ENCODE measurements at places on chromosomes 7 and 10. TPM values are rescaled to one million over a fixed set of nuclear protein-coding genes. Genes with fewer than 3 reads are reported as not detected.

PIK3AP1 gene
- 5.8 TPM for total RNA-seq

GRCh38 chr7:35004531-35005095, 32.7 kb downstream of the DPY19L1 start:
- no peak for ATAC-seq

GRCh38 chr10:49645417-49645816, 31.6 kb downstream of the CHAT start:
- ATAC-seq = no peak

GRCh38 chr7:7212612-7213011, 30.3 kb downstream of the C1GALT1 start:
- ATAC-seq = no peak

DNA sequence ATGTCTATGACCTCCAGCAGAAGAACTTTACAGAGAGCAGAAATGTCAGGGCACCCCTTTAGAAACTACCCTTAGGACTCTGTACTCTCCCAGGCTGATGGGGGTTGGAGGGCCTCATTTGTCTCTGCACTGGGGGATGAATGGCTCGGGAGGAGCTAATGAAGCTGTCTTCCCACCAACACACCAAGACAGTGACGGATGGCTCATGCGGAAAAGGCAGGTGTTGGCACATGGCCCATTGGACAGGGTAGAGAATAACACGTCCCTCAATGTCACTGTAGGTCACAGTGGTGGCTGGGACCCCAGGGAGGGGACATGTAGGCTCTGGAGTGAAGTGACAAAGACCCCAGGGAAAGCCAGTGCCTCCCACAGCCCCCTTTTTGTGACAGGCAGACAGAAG, 64.0 kb upstream of the PCBD1 start:
- ATAC-seq = no peak

- peak; percentile 94 for ATAC-seq
Measured at GRCh38 chr10:79904671-79905321, 44.1 kb downstream of the SFTPD start.

- ATAC-seq = no peak
Measured at GRCh38 chr10:71401056-71401455, 4.3 kb downstream of the CDH23 start.

DNA sequence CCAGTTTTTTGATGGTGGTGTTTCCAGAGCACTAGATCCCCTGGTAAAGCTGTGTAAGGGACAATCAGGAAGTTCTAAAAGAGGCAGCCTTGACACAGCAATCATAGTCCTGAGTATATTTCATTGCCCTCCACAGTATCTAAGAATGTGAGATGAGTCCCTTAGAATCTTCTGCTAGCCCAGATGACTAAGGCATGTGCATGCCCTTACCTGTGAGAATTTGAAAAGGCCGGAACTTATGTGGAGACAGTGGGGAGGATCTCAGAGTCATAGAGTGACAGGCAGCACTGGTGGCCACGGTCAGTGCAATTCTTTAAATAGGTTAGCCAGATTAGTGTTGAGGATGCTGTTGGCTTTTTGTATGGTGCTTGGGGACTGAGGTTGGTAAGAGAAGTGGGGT, 361.4 kb upstream of the VSTM2A start:
- no peak for ATAC-seq

GRCh38 chr7:29649876-29650275, 86.2 kb downstream of the PRR15 start:
- no peak for ATAC-seq

KEL gene
- not detected for total RNA-seq

- no peak for ATAC-seq
Measured at GRCh38 chr10:25982107-25982506, 48.1 kb downstream of the MYO3A start.

MMP21 gene
- total RNA-seq = not detected

- no peak for ATAC-seq
Measured at GRCh38 chr7:835485-836401, 3.5 kb downstream of the SUN1 start.

DNA sequence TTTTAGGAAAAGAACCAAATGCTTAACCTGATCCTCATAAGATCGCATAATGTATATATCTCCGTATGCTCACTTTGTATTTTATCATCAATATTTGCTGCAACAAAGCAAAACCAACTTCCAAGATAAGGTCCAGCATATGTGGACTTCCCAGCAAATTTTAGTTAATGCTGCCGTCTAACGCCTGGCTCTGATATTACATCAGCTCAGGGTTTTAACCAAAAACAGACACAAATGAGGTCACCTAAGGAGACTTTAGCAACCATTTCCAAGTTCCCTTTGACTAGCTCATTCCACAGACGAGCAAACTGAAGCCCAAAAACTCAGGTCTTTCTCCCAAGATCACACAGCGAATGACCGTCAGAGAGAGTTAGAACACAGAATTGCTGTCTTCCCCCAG, 59.4 kb upstream of the UCN3 start:
- ATAC-seq = no peak

GPR146 gene
- 27.9 TPM for total RNA-seq

DNA sequence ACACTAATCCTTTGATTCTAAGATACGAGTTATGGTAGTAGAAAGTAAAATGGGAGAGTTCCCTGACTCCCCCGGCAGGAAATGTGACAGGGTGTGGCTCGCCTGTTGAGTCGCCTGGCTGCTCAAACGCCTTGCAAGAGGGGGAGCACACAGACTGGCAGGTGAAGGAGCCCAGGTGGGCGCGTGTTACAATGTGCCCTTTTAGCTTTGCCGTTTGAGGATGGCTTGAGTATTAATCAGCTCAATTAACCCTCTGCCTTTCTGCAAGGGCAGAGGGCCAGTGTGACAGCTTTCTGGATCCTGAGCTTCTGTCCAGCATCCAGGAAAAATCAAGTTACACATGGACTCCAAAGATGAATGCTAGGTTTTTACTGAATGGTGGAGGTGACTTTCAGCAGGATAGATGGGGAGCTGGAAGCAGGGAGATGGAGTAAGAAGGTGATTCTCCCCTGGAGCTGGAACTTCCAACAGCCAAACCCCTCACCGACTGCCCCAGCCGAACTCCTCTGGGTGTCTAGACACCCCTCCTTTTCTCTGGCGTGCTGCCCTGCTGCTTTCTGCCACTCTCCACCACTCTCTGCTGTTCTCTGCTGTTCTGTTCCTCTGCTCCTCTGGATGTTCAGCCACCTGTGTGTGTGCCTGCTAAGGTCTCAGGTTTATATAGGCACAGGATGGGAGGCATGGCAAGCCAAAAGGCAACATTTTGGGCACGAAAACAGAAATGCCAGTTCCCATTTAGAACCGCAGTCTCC, 548.8 kb upstream of the KCND2 start:
- no peak for ATAC-seq

GRCh38 chr7:28266402-28266801, 85.8 kb upstream of the JAZF1 start:
- ATAC-seq = no peak

CFAP46 gene
- total RNA-seq = 0.27 TPM

DNA sequence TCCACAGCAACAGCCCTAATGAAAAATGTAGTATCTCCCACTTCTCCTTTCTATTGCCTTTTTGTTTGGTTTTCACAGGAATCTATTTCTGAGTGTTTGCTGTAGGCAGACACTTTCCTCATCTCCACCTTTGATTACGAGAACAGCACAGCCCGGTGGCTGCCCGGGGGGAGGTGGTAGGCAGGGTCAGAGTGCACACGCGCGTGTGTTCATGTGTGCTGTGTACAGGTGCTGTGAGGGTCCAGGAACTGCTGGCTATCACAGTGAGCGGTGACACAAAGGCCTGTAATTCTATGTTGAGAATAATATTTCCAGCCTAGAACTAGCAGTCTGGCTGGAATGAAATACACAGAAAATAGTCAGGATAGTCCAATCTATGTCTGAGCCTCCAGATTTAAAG, 212.8 kb downstream of the ADARB2 start:
- ATAC-seq = no peak

DNA sequence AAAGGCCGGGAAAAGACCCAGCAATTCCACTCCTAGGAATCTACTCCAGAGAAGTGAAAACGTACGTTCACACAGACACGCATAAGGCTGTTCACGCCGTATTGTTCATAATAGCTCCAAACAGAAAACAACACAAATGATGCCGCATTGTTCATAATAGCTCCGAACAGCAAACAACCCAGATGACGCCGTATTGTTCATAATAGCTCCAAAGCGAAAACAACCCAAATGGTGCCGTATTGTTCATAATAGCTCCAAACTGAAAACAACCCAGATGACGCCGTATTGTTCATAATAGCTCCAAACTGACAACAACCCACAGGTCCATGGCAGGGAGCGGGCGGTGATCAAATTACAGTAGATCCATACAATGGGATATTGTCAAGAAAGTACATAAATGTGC, 85.2 kb upstream of the DNAAF5 start:
- no peak for ATAC-seq

- ATAC-seq = no peak
Measured at GRCh38 chr10:77201135-77202106, 436.2 kb downstream of the KCNMA1 start.

- no peak for ATAC-seq
Measured at GRCh38 chr7:155870334-155871180, 58.3 kb upstream of the SHH start.

- ATAC-seq = no peak
Measured at GRCh38 chr7:68306692-68307107, 1291.6 kb upstream of the AUTS2 start.

NKX2-3 gene
- not detected for total RNA-seq

IDI1 gene
- 32.4 TPM for total RNA-seq

- no peak for ATAC-seq
Measured at GRCh38 chr7:150401424-150401790, 22.3 kb downstream of the ZNF775 start.

GJD4 gene
- total RNA-seq = not detected

DNA sequence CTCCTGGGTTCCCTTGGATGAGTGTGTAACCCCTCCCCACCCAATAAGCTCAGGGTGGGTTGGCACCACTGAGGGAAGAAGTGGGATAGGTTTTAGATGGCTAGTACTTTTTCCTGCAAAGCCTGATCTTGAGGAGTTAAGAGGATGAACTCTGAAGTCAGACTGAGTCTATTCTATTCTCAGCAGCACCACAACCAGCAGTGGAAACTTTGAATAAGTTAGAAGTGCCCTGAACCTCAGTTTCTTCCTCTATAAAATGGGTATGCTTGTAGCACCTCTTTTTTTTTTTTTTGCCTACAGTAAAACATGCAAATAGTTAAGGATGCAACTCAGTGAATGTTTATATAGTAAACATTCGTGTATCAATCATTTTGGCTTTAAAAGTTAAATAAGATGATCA, 7.1 kb downstream of the NKX2-3 start:
- no peak for ATAC-seq

DNA sequence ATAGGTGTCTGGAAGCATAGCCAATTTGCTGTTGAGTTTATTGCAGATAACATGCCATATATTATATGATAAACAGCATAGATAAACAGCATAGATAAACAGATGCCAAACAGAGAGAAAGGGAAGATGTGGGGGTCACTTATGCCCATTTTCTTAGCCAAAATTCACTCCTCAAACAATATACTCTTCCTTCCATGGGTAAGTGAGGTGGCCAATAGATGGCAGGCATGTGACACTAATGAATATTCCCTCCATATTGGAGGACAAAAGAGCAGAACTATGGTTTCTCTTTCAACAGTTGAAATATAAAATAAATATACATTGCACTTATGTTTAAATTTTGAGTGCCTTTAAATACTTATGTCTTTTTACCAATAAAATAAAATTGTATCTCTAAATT, 1212.8 kb downstream of the REEP3 start:
- ATAC-seq = no peak

DNA sequence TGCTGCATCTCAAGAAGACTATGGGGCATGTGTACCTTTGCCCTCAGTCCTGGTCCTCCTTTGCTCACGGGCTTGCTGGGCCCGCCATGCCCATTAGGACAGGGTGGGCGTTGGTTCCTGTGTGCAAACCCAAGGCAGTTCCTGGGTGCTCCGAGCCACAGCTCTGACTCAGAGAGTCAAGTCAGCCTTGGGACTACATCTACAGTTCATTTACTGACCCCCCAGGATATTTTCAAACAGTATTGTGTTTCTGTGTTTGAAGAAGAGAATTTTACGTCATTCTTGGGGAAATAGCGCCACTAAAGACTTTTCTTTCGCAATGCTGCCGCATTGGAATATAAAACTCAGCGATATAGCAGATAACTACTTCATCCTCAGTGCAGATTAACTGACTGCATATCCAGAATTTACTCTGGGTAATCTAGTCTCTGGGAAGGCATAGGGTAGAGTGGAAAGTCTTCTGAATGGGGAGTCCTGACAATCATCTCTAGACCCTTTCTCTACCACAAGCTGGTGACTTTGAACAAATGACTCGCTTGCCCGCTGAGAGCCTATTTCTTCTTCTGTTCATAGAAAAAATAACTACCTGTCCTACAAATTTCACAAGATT, 638.9 kb upstream of the FZD8 start:
- ATAC-seq = no peak

TAS2R40 gene
- total RNA-seq = not detected

GRCh38 chr10:63010203-63010602, 122.9 kb upstream of the NRBF2 start:
- ATAC-seq = no peak

EN2 gene
- 0.13 TPM for total RNA-seq

H2BK1 gene
- not detected for total RNA-seq

OIT3 gene
- total RNA-seq = 0.12 TPM

VWC2 gene
- total RNA-seq = not detected

NPSR1 gene
- total RNA-seq = not detected

- no peak for ATAC-seq
Measured at GRCh38 chr10:100886963-100887362, 25.8 kb upstream of the SLF2 start.

DNA sequence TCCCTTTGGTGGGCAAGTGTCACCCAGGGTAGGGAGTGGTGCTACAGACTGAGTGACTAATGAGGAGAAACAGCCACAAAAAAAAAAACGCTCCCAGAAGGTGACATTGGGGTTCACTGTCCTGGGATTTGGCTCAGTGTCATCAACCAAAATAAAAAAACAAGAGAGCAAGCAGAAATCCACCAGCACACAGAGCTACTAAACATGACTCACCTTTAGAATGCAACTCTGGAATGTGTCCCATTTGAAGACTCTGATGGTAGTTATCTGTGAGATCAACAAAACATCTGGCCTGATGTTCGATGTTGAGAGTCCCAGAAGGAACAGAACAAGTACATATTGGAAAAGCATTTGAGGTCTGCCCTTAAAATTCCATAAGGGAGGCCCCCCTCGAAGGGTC, 200.3 kb upstream of the LYZL2 start:
- ATAC-seq = no peak

DNA sequence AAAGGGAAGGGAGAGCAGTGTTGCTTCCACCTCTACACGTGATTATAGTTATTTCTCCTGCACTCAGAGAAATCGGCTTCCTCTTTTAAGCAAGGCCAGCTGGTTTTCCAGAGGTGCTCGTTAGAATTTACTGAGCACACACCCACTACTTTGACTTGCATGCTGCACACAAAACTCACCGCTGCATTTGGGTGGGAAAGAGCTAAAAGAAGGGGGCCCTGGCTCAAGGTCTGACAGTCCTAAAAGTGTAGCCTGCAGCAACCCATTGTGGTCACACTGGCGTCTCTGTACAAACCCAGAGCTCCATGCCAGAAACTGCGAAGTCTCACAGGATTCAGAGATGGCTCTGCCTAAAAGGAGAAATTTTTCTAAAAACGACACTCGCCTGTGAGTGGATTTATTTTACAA, 133.7 kb downstream of the SLC25A13 start:
- ATAC-seq = no peak

NEUROD6 gene
- not detected for total RNA-seq
